ENCODE measurements at places on chromosomes 11 and 22.
A peak's percentile ranks its signal among the peaks of the same experiment; 100 is the strongest.

DNA sequence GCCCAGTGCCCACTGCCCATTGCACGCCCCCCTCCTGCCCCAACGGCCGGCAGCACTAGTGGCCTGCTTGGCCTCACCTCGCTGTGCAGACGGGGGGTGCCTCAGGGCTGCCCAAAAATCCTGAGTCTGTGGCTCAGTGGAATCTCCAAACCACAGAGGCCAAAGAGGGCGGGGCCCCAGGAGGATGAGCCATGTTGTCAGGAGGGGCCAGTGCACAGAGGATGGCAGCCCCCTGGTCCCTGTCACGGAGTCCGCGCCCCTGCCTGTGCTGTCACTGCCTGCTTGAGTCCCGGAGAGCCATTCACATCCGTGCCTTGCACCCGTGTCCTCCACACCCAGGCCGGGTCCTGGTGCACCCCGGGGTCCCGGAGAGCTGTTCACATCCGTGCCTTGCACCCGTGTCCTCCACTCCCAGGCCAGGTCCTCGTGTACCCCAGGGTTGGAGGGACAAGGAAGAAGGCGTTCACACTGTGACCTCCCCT, 36.4 kb upstream of the MUC5AC start:
- no peak for DNase-seq

DNA sequence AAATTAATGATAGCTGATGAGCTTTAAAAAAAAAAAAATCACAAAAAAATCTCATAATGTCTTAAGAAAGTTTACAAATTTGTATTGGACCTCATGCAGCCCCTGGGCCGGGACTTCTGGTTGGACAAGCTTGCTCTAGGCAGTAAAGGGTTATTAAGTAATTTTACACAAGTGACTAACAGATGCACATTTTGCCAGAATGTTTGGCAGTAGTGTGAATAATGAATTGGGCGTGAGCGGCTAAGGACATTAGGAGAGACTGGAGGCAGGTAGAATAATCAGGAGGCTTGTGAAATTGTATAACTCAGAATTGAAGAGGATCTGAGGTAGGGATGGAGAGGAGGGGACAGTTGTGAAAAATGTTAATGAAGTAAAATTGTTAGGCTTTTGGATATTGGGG, 77.4 kb downstream of the HIPK3 start:
- no peak for DNase-seq

GRCh38 chr11:9754010-9754471, 90.2 kb downstream of the SWAP70 start:
- DNase-seq = no peak

- no peak for DNase-seq
Measured at GRCh38 chr11:126602993-126603392, 247.5 kb downstream of the ST3GAL4 start.

DNA sequence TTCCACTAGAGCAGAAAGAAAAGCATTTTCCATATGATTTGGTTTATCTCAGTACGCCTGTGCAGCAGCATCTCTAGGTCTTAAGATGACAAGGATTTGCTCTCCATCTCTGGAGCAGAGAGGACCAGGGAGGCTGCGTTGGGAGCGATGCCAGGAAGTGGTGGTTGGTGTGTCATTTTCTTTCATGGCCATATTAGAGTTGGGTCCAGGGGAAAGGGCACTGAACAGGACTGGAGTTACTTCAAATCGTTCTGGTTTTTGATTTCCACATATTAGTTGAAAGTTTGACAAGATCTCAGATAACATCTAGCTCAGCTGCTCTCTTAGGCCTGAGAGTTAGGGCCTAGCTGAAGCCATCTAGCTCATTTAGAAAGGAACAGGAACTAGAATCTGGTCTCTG, 157.7 kb downstream of the ADAMTS15 start:
- no peak for DNase-seq

DNA sequence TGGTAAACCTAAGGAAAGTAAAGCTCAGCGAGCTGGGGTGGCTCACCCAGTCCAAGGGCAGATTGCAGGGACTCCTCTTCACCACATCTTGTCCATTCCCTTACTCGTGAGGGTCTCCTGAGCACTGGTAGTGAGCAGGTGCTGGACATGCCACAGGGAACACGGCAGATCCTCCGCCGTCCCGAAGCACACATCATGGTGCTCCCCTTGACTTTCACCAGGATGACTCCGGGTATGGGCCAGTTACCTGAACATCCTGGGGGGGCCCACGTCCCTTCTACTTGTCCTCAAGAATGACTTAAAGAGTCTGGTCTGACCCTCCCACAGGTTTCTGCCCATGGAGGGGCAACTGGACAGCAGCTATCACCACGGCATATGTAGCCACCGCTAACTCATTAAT, 8.0 kb upstream of the SF1 start:
- no peak for DNase-seq

DNA sequence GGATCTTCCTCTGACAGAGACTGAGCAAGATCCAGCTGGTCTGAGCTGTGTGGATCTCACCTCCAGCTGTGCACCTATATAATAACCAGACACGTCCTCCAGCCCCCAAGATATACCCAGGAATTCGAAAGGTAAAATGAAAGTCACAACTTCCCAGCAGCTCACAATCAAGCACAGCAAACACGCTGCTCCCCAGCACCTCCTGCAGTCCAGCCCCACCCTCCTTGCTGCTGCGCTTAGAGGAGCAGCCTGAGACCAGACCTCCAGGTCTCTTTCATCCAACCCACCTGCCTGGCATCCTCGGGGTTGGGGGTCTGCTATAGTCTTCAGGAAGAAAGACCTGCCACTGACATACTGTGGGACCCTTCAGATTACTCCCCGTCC, 3.0 kb upstream of the APOL4 start:
- DNase-seq = no peak

- peak; percentile 70 for DNase-seq
Measured at GRCh38 chr11:96168623-96169022, 174.4 kb downstream of the MAML2 start.

- no peak for DNase-seq
Measured at GRCh38 chr11:19979519-19979845, 180.8 kb downstream of the DBX1 start.

- peak; percentile 20 for DNase-seq
Measured at GRCh38 chr11:94521684-94522083, 9.4 kb downstream of the C11orf97 start.

DNA sequence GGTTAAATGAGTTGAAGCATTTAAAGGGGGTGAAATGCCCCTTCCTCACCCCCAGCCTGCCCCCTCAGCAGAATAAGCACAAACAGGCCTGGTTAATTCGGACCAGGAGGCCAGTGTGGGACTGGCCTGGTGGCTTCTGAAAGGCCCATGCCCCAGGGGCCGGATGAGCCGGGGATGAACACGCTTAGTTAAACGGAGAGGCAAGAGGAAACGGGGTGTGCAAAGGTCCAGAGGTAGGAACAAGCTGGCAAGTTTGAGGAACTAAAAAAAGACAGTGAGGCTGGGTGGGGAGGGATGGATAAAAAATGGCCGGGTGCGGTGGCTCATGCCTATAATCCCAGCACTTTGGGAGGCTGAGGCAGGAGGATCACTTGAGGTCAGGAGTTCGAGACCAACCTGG, 11.5 kb downstream of the SCUBE1 start:
- DNase-seq = no peak

DNA sequence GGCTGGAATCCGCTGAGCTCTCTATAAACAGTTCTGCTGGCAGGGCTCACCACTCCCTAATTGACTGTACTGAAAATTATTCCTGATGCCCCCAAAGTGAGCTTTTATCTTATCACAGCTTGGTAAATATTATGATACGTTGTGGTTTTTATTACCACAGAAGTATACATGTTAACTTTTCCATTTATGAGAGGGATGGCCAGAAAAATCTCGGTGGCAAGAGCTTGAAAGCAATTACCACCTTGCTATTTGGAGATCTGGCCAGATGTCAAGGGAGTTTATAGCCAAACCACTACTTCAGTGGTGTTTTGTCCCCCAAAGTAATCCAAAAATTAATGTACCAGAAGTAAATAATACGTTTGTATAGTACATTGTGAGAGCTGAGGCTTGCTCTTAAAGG, 75.4 kb upstream of the RCN1 start:
- DNase-seq = no peak

DNA sequence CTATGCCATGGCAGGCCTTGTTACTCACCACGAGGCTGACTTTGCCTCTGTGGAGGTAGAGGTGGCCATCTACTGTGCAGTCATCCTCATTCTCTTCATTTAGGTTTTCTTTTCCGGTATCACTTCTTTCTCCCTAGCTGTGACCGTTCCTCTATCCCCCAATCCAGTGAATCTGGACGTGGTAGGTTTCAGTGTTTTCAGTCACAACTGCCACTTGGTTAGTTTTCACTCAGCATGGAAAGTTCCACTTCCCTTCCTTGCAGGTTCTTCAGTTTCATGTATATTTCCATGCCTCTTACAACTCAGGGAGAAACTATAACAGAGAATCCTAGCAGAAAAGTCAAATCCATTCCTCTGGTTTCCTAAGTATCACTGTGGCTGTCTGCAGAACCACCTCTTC, 1.9 kb downstream of the HPS4 start:
- no peak for DNase-seq

- DNase-seq = no peak
Measured at GRCh38 chr11:88297421-88297820, 40.1 kb downstream of the CTSC start.

DNA sequence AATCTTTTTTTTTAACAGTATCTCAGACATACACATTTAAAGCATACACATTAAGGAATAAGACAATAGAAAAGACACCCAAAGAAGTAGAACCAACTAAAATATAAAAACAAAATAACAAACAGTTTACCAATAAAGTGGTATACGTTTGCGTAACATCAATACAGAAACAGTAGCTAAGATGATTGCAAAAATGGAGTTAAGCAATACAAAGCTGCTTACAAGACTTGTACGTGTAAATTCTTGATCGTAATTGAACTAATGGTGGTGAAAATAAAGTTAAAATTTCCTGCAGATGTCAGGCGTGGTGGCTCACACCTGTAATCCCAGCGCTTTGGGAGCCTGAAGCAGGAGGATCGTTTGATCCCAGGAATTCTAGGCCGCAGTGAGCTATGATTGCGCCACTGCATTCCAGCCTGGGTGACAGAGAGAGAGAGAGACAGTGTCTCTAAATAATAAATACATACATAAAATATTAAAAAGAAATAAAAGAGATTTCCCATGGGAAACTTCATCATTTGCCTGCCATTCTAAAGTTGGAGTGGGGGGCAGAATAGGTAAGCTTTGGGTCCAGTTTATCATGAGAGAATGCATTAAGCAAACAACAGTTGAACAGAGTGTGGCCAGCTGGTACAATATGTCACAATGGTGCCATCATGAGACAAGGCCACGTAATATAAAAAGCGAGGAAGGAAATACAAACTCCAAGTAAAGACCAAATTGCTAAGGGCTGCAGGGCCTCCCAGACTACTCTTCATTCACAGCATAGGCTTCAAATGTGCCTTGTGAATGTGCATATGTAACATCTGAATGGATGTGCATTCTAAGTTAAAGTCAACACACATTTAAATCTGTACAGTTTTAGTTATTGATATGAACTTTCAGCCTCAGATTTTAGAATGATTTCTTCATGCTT, 38.9 kb upstream of the EED start:
- no peak for DNase-seq

- DNase-seq = no peak
Measured at GRCh38 chr11:278001-278951, at the start of gene NLRP6. Gene NLRP6 (plus strand): TSS chr11:278407. CDS start chr11:278570, 163 bp downstream.

- DNase-seq = no peak
Measured at GRCh38 chr11:85485902-85486301, 141.2 kb downstream of the DLG2 start.

DNA sequence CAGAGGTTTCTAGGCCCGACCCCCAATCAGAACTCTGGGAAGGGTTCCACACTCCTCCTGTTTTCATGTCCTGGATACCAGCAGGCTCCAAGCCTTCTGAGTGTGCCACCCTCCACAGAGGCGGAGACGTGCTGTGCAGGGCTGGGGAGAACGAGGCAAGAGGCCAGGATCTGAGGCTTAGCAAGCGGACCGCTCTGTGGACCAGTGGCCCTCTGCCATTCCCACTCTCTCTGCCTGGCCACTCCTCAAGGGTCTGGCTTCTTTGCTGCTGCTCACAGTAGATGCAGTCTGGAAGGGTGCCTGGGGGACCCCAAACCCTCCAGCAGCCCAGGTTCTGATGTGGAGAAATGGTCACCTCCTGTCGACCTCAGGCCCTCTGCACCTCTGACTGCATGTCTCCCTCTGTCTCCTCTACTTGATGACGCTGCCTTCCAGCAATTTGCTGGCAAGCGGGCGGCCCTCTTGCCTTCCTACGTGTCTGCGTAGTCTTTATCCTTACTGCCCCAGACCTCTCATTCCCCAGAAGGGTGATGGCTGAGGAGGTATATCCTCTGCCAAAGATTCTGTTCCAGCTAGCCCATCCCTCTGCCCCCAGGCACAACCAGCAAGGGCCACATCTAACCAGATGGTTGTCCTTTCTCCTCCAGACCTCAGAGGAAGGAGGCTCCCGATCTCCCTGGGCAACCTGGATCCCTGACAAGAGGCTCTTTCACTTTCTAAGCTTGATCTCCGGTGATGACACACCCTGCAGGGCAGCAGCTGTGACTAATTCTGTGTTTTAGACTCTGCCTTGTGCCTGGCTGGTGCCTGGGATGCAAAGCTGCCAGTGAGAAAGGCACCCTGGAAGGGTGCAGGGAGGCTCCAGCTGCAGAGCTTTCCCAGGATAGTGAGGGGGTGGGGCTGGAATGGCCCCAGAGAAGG, 87.3 kb downstream of the NAT10 start:
- DNase-seq = peak; percentile 90

- no peak for DNase-seq
Measured at GRCh38 chr11:70060611-70061293, 17.4 kb upstream of the ANO1 start.

- no peak for DNase-seq
Measured at GRCh38 chr11:69635804-69636511, 5.0 kb upstream of the CCND1 start.

- DNase-seq = no peak
Measured at GRCh38 chr11:3166268-3167142, 1.4 kb upstream of the OSBPL5 start.

GRCh38 chr11:106369224-106369623, 291.8 kb downstream of the AASDHPPT start:
- no peak for DNase-seq

GRCh38 chr11:81869351-81870065, 864.2 kb downstream of the FAM181B start:
- DNase-seq = no peak

- DNase-seq = no peak
Measured at GRCh38 chr11:112665291-112665690, 295.9 kb upstream of the NCAM1 start.

GRCh38 chr22:22704156-22704946, 59.9 kb downstream of the GGTLC2 start:
- no peak for DNase-seq

GRCh38 chr11:94740083-94741021, 27.8 kb upstream of the AMOTL1 start:
- peak; percentile 58 for DNase-seq

DNA sequence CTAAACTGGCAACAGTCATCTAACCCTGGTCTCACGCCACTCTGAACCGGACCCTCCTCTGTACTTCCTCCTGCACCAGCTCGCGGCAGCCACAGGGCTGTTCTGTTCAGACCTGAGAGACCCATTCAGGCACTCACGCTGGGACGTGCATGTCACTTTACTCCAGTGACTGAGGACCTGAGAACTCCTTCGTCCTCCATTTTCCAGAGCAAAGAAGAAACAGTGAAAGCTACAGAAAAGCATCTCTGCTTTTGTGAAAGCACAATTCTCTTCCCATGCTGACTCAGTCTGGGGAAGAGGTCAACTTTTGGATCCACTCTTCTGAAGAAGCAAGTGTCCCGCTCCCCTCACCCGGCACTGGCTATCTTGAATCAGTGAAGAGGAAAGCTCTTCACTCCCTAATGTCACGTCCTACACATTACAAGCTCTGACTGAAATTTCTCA, 24.5 kb downstream of the PISD start:
- peak; percentile 24 for DNase-seq

- DNase-seq = no peak
Measured at GRCh38 chr11:134230339-134230738, 5.9 kb downstream of the VPS26B start.
